ENCODE measurements at places on chromosomes 5 and 9. TPM values are rescaled to one million over a fixed set of nuclear protein-coding genes. Genes with fewer than 3 reads are reported as not detected.

DNA sequence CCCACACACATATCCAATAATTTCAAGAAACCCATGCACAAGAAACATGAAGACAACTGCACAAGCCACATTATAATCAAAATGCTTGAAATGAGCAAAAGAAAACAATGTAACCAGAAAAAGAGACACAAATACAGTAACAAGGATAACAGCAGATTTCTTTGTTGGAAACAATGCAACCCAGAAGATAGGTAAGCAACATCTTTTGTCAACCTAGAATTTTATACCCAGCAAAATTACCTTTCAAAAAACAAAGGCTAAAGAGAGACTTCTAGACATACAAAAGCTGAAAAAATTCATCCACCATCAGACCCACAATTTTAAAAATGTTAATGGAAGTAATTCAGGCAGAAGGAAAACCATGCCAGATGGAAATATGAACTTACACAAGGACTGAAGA, 5.0 kb upstream of the COL23A1 start:
- DNase-seq: no peak

DNA sequence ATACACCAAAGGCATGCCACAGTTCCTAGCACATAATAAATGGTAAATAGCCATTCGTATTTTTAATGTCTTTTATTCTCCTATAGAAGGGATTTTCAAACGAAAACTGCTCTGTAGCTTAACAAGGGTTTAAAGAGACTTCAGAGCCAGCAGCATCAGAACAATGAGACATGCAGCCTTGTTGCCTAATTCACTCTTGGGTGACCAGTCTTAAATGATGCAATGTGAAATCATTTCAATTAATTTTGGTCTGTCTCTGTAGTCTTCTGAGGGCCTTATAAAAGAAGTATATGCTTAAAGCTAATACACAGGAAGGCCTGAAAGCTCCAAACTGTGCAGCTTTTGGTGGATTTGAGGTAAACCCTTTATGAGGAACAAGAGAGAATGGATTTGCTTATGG, 888.8 kb upstream of the WWC1 start:
- no peak for DNase-seq

DNA sequence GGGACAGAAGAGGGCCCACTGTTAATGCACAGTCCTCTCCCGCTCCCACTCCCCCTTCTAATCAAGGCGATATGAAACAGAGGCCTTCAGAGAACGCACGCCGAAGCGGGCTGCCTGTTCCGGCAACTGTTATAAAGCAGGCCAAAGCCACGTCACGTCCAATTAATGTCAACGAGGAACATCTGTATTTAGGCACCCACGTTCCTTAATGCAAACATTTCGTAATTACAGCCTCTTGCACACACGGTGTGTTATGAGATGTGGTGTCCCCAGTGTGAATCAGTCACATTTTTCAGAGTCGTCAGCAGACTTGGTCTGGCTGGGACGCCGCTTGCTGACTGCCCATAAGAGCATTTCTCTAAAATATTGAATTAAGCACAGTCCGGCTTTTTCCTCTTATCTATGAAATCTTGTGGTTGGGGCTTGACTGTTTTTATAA, 339.0 kb downstream of the NSG2 start:
- DNase-seq: no peak

DNA sequence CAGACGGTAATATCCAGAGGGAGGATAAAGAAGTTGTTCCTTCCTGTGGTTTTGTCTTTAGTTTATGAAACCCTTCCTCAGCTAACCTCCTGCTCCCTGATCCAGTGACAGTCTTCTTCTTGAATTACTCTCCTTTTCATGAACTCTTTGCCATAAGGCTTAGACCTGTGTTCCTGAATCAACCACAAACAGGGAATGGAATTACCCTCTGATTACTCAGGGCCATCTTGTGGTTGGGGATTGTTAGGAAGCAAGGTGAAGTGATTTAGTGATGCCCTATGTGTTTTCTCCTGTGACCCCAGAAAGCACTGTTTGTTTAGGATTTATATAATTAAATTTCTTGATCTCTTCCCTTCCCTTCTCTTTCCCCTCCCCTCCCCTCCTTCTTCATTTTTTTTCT, 409.1 kb downstream of the TAF11L14 start:
- DNase-seq: no peak

- DNase-seq: no peak
Observed at GRCh38 chr5:79582186-79582585, 30.1 kb upstream of the TENT2 start.

Gene C5orf58
- total RNA-seq: not detected

Gene SLC34A3
- not detected for total RNA-seq

Gene BTF3
- 466 TPM for total RNA-seq

Gene ANGPTL2
- total RNA-seq: not detected
